ENCODE measurements at places on chromosomes 4 and X.

DNA sequence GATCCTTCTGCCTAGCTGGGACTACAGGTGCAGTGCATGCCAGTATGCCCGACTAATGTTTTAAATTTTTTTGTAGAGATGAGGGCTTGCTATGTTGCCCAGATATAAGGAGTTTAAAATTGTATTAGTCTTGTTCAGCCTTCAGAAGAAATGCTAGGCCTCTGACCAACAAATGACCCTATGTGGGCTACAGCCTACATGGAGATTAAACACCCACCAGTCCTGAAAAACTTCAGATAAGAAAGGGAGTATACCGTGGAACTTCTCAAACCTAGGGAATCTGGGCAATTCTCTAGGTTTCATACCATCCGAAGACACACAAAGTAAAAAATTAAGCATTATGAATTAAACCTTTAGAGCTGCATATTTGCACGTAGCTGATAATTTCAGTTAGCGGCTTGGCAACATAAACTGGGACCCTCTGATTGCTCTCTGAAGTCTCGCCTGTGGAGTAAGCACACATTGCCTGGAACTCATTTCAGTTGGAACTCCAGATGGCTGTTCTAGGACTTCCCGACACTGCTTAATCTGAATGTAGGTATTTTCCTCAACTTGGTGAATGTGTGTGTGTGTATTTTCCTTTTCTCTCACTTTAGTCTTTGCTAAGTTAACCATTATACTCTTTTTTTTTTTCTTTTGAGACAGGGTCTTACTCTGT lies 33.0 kb downstream of the MOB1B start:
- no peak for DNase-seq

GRCh38 chr4:141571362-141571761 lies 65.0 kb upstream of the IL15 start:
- DNase-seq, result no peak

DNA sequence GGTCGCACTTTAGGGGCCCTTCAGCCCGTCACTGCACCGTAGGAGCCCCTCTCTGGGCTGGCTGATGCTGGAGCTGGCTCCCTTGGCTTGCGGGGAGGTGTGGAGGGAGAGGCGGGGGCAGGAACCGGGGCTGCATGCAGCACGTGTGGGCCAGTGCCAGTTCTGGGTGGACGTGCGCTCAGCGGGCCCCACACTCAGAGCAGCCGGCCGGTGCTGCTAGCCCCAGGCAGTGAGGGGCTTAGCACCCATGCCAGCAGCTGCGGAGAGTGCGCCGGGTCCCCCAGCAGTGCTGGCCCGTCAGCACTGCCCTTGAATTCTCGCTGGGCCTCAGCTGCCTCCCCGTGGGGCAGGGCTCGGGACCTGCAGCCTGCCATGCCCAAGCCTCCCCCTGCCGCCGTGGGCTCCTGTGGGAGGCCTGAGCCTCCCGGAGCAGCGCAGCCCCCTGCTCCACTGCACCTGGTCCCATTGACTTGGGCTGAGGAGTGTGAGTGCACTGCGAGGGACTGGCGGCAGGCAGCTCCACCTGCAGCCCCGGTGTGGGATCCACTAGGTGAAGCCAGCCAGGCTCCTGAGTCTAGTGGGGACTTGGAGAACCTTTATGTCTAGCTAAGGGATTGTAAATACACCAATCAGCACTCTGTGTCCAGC lies 108.8 kb upstream of the RASGEF1B start:
- no peak for DNase-seq

- no peak for DNase-seq
Measured at GRCh38 chr4:54745031-54745770, 87.4 kb downstream of the KIT start.

DNA sequence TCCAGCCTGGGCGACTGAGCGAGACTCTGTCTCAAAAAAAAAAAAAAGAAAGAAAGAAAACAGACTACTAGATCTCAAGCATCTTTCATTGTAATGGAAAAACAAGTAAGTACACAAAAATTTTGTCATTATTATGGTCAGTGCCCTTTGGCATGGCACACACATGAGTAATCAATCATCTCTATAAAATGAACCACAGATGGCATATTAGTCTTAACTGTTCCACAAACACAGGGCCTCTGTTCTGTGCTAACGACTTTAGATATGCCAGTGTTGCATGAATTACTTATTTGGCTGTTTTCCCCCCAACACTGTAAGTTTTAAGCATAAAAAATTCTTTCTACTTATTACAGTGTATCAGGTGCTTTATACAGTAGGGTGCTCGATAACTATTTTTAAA lies 90.4 kb downstream of the COX7B2 start:
- no peak for DNase-seq

DNA sequence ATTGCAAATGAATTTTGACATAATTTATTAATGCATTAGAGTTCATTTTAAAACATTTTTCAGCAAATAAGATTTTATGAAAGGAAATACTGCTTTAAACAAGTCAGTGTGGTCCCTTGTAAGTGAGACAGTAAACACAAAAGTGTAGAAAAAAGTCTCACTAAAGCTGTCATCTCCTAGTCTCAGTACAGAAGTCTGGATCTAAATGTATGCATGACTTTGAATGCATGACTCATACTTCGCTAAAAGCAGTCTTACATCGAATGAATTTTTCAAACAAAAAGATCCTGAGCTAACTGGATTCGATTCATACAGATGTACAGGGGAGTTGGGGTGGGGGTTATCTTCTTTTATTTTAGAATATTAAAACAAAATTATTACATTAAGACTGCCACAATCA lies 207.4 kb upstream of the VCX start:
- DNase-seq, result no peak

- no peak for DNase-seq
Measured at GRCh38 chrX:142804085-142804484, 221.6 kb upstream of the SPANXN4 start.

- DNase-seq, result no peak
Measured at GRCh38 chr4:14915018-14915417, 87.3 kb upstream of the CPEB2 start.

DNA sequence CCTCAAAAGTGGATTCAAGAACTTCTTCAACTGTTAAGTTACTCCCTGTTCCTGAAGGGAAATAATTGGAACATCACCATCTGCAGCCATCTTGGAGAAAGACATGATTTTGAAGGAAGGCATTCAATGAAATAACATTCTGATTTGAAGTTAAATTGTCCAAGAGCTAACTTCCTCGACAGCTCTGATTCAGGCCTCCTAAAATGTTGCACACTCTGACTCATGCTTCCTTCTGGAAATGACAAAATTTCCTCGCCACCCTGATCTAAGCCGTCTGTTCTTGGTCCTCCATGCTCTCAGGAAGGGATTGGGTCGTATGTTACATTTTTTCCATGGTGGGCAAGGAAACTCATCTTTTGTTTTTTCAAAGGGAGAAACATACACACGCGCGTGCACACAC lies 496.9 kb upstream of the DIPK2B start:
- DNase-seq, result no peak

GRCh38 chr4:180635281-180635680 lies 1607.9 kb upstream of the TENM3 start:
- no peak for DNase-seq

- DNase-seq, result no peak
Measured at GRCh38 chr4:80876810-80877209, 153.7 kb upstream of the BMP3 start.

- no peak for DNase-seq
Measured at GRCh38 chr4:106201373-106201772, 114.6 kb downstream of the TBCK start.

DNA sequence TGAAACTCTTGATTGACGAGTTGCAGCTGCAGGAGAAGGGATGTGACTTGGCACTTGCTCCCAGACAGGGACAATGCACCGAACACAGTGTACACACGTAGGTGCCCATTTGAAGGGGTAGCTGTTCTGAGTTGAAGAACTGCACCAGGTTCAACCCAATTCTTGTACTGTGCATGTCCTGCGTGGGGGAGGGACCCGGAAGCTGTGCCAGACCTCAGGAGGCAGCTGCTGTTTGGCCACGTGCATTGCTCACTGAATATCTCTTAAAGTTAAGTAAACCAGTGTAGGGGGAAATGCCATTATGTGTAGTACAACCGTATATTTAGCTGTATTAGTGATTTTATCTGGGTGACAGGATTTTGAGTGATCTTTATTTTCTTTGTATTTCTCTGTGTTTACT lies 12.0 kb upstream of the RBBP7 start:
- DNase-seq, result no peak

GRCh38 chr4:8644966-8645752 lies 52.6 kb downstream of the CPZ start:
- DNase-seq, result no peak

- DNase-seq, result no peak
Measured at GRCh38 chr4:11416071-11416766, 12.5 kb downstream of the HS3ST1 start.

- no peak for DNase-seq
Measured at GRCh38 chrX:152871260-152871659, 26.6 kb upstream of the ZNF185 start.

DNA sequence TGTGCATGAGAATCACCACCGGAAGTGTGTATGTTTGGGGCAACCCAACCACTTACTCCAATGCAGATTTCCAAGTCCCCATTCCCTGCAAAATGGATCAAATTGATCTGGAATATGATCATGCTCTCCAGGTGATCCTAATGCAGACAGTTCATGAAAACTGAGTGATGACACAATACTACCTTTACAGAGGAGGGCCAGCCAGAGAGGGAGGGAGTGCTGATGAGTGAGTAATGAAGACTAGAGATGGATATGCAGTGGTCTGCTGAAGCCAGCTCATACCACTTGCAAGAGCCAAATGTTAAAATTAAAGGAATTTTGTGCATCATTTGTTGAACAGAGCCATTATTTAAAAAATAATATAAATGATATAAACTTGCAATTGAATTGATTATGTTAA lies 10.2 kb upstream of the CPE start:
- DNase-seq, result no peak

- no peak for DNase-seq
Measured at GRCh38 chr4:78343682-78344081, 207.9 kb upstream of the ANXA3 start.

DNA sequence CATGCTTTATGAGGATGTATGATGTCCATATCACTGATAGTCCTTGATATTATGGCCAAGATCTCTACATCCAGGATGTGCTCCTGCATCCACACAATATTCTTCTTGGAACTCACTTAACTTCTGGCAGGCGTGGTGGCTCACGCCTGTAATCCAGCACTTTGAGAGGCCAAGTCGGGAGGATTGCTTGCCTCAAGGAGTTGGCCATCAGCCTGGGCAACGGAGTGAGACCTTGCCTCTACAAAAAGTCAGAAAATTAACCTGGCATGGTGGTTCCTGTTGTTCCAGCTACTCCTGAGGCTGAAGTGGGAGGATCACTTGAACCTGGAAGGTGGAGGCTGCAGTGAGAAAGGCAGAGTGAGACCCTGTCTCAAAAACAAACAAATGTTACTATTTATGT lies 2.3 kb upstream of the HNRNPD start:
- DNase-seq, result no peak

DNA sequence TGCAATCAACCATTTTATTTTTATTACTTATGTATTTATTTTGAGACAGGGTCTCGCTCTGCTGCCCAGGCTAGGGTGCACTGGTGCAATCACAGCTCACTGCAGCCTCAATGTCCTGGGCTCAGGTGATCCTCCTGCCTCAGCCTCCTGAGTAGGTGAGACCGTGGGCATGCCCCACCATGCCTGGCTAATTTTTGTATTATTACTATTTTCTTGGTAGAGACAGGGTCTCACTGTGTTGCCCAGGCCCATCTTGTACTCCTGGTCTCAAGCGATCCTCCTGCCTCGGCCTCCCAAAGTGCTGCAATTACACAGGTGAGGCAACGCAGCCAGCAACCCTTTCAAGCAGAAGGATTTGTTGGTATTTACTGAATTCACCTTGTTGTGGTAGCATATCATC lies 60.3 kb upstream of the PPP2R3B start:
- no peak for DNase-seq

DNA sequence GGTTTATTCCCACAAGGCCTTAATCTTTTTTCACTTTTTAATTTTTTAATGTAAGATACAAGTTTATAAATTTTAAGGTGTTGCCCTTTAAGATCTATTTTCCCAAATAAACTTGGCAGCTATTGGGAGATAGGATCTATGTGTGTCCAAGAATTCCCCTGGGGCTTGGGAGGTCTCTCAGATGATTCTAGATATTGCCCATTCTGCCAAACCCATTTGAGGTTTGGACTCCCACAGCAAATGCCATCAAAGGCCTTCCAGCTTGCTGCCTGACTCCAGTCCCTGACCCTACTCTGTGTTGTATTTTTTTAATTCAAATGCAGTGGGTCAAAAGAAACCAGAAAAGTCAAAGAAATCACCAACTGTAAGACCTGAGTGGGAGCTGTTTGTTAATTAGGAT lies 120.0 kb upstream of the CHRDL1 start:
- no peak for DNase-seq

- DNase-seq, result no peak
Measured at GRCh38 chr4:55884093-55884850, 30.8 kb downstream of the EXOC1 start.

- no peak for DNase-seq
Measured at GRCh38 chr4:144204431-144204830, 63.9 kb upstream of the GYPA start.

DNA sequence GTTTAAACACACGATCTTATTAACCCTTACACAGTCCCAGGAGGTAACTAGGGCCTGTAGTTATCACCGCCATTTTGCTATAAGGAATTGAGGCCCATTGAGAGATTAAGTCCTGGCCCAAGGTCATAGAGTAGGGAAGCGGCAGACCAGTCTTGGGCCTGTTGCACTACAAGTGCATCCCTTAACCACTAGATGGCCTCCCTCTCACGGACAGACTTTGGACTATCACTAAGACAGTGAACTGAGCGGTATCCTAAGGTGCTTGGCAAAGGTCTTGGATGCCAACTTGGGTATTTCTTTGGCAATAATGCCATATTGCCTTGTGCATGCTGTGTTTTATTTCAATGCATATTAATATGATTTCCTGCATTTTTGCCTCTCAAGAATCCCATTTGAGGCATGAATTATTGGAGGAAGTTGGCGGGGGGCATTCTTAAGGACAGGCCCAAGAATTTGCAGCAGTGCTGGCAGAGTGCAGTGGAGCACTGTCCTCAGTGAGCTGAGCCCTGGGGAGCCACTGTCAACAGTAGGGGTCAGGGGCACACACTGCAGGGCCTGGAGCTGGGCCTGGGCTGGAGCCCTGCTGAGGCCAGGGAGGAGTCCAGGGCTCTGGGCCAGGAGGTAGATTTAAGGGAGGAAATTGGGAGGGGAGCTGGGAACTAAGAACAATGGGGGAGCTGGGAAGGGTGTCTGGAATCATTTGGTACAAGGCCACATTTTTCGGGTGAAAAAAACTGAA lies 147.4 kb downstream of the SMIM20 start:
- DNase-seq, result no peak

GRCh38 chr4:168357941-168358340 lies 39.4 kb upstream of the DDX60 start:
- no peak for DNase-seq

DNA sequence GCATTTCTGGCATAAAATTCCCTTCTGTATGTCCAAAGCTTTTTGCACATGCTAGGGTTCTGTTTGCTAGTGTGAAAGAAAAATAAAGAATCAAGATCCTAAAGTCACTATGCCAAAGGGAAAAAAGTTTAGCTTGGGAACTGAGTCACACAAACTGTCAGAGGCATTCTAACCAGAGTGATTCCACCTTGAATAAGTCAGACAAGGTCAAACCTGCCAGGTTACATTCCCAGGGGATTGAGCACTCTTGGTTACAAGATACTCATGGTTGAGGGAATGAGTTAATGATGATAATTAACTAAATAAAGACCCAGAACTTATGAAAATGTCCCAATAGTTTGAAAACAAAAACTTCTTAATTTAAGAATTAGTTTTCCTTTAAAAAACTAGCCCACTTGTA lies 13.7 kb upstream of the UGT2B17 start:
- no peak for DNase-seq

- no peak for DNase-seq
Measured at GRCh38 chrX:13911586-13911985, 94.7 kb upstream of the GPM6B start.

All from activated T-helper 1 cell treated with anti-CD3 and anti-CD28 coated beads, Interleukin-2, amount 50 U/mL, for 16 hours (primary cell).